ENCODE measurements at places on chromosomes 2 and 18.

- peak; percentile 16 for DNase-seq
Observed at GRCh38 chr2:203893401-203893800, 25.8 kb downstream of the CTLA4 start.

DNA sequence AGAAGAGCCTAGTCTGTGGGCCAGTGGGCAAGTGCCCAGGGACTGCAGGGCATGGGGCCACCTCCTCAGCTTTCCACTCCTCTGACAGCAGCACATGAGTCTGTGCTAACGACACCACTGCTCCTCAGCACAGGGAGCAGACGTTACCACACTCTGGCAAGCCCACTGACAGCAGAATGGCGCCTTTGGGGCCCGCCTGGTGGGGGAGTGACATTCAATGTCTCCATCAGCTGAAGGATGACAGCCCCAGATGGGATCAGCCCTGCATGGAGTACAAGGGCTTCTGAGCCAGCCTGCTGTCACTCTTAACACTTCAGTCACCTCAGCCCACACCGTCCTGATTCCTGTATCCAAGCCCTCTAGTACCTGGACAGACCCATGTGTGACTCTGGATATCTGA is 149.4 kb upstream of the SMAD2 start:
- no peak for DNase-seq

DNA sequence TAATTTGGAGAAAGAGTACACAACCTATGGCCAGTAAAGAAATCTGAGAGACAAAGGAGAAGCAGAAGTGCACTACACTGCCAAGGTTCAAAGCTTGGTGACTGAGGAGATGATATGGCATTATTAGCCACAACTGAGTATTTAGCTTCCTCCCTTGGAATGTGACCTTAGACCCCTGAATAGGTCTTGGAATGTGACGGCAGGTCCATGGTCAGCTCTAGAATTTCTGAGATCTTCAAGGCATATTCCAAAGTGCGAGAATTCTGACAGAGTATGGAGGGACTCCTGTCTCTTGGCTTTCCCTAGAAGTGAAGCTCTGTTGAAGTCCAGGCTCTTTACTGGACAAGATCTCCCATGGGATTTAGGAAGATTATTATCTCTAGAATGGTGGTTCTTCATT is 130.0 kb upstream of the FN1 start:
- DNase-seq, result no peak

DNA sequence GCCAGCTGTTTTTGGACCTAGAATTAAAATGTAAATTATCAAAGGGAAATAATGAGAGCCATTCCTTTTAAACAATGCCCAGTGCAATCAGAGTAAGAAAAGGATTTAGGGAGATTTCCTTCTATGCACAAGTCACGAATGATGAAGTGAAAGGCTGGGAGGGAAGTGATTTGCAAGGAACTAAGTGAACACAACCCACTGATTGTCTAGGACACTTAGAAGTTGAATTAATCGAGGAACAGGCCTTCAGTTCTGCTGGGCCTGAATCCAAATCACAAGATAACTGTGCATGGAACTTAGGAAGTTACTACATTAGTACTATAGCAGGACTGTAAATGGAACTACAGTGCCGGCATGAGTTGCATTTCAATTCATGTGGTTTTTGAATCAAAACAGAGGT is 17.7 kb downstream of the MAP2 start:
- DNase-seq, result no peak
